HCT116 (cell line): ENCODE measurements at places on chromosomes 13 and 19. TPM values are rescaled to one million over a fixed set of nuclear protein-coding genes. Genes with fewer than 3 reads are reported as not detected.

ZNF486 gene
- total RNA-seq, result not detected

ZNF730 gene
- total RNA-seq, result not detected

NLRP7 gene
- total RNA-seq, result not detected

C13orf42 gene
- not detected for total RNA-seq

LGALS4 gene
- 0.86 TPM for total RNA-seq

KCNJ14 gene
- total RNA-seq, result 2.5 TPM

THSD1 gene
- 0.76 TPM for total RNA-seq

ZNF415 gene
- not detected for total RNA-seq

ALDH16A1 gene
- total RNA-seq, result 22.8 TPM

SLC5A5 gene
- total RNA-seq, result 0.59 TPM

RASGRP4 gene
- not detected for total RNA-seq

DCT gene
- 0.12 TPM for total RNA-seq

F10 gene
- total RNA-seq, result 4.0 TPM

CALR3 gene
- total RNA-seq, result not detected

CAMSAP3 gene
- 24.0 TPM for total RNA-seq

DNMT1 gene
- 235 TPM for total RNA-seq

ZNF506 gene
- 0.42 TPM for total RNA-seq

PSG11 gene
- not detected for total RNA-seq

TMC4 gene
- 60.3 TPM for total RNA-seq

BRME1 gene
- 1.7 TPM for total RNA-seq

ZNF681 gene
- total RNA-seq, result not detected

ZNF699 gene
- 7.8 TPM for total RNA-seq

VSIG10L gene
- total RNA-seq, result 4.6 TPM

CD209 gene
- total RNA-seq, result not detected

NOVA2 gene
- total RNA-seq, result 2.5 TPM

VSTM2B gene
- total RNA-seq, result not detected

ZNF793 gene
- not detected for total RNA-seq

LIG1 gene
- total RNA-seq, result 122 TPM

SIGLEC6 gene
- total RNA-seq, result not detected
